ENCODE measurements at places on chromosomes 5 and 9.

GRCh38 chr9:123637945-123638634, 282.1 kb downstream of the CRB2 start:
- no peak for DNase-seq

GRCh38 chr9:3826178-3826577, 300.4 kb upstream of the RFX3 start:
- DNase-seq = no peak

DNA sequence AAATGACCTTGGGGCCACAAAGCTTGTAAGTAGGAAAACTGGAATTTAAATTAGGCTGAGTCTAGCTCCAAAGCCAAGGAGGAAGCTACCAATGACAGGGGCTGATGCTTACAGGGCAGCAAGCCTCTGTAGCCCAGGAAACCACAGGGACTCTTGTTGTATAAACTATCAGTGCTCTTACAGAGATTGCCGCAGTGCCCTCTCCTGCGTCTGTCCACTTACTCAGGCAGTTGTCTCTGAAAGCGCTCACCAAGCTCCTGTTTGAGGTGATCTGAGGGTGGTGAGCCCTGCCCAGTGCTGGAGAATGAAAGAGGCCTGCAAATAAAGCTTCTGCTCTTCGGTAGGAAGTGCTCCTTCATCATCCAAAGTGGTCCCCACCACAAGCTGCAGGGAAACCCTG, 498.8 kb downstream of the ARHGEF28 start:
- no peak for DNase-seq

- no peak for DNase-seq
Observed at GRCh38 chr5:139361835-139362429, 20.3 kb downstream of the PAIP2 start.

DNA sequence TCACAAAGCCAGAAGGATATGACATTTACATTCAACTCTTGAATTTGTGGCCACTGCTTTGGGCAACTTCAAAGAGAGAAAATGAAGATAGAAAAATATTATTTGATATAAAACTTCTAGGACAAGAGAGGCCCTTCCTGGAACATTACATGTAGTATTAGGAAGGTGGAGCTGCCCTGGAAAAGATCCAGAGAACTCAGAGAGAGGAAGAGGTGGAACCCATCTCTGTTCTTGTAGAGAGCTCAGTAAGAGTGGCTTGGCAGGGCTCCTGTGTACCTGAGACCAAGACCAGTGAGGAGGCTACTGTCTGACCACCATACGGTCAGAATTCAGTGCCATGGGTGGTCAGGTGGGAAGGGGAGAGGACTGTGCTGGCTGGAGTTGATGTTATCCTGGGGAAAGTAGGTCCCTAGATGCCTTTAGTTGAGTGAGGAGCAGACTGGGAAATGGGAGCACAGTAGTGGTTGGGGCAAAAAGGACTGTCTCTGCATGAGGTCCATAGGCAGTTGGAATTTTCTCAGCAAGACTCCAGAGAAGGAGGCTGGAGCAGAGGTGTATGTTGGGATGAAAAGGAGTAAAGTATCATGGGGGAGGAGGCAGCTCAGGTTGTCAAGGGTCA, 7.6 kb downstream of the TGFBI start:
- no peak for DNase-seq

GRCh38 chr9:32218100-32218767, 166.2 kb upstream of the ACO1 start:
- no peak for DNase-seq

DNA sequence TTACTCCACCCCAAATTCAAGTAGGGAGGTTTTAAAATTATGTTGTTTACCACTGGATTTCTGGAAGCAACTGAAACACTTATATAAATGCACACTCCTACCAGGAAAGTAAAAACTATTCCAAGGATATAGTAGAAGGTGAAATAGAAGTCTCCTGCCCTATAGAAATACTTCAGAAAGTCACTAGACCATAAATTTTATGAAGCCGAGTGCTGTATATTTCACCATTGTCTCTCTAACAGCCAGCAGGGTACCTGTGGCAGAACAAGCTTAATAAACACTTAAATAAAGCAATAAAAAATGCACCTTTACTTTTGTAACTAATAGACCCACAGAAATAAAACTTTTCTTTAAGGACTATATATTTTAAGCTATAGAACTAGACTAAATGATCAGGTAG, 631.6 kb downstream of the PDE4D start:
- DNase-seq = no peak

- no peak for DNase-seq
Observed at GRCh38 chr9:32490601-32491000, 35.4 kb downstream of the RIGI start.

Data from stimulated activated CD8-positive, alpha-beta memory T cell treated with anti-CD3 and anti-CD28 coated beads, Interleukin-2, amount 100 ng/mL, for 1 hour (primary cell).